ENCODE measurements at places on chromosomes 2 and 18.

GRCh38 chr18:2148823-2149222, 422.5 kb downstream of the METTL4 start:
- no peaks in the 10 kb centered on the region for H3K27me3 ChIP-seq
- no peak for DNase-seq
- H3K4me3 ChIP-seq: no peak overlapping the region

GRCh38 chr2:206561962-206562361, 80.3 kb upstream of the FAM237A start:
- H3K4me1 ChIP-seq: peaks cover 6% of the 10 kb centered on the region
- no peak overlapping the region for H3K27ac ChIP-seq
- no peaks in the 10 kb centered on the region for H3K36me3 ChIP-seq
- no peak for DNase-seq
- no peaks in the 10 kb centered on the region for H3K27me3 ChIP-seq
- H3K4me3 ChIP-seq: no peak overlapping the region

- no peak for DNase-seq
- no peak overlapping the region for H3K4me3 ChIP-seq
- H3K27me3 ChIP-seq: no peaks in the 10 kb centered on the region
- no peaks in the 10 kb centered on the region for H3K36me3 ChIP-seq
- H3K4me1 ChIP-seq: no peaks in the 10 kb centered on the region
- no peak overlapping the region for H3K27ac ChIP-seq
Measured at GRCh38 chr2:181859803-181860202, 31.7 kb upstream of the ITPRID2 start.

DNA sequence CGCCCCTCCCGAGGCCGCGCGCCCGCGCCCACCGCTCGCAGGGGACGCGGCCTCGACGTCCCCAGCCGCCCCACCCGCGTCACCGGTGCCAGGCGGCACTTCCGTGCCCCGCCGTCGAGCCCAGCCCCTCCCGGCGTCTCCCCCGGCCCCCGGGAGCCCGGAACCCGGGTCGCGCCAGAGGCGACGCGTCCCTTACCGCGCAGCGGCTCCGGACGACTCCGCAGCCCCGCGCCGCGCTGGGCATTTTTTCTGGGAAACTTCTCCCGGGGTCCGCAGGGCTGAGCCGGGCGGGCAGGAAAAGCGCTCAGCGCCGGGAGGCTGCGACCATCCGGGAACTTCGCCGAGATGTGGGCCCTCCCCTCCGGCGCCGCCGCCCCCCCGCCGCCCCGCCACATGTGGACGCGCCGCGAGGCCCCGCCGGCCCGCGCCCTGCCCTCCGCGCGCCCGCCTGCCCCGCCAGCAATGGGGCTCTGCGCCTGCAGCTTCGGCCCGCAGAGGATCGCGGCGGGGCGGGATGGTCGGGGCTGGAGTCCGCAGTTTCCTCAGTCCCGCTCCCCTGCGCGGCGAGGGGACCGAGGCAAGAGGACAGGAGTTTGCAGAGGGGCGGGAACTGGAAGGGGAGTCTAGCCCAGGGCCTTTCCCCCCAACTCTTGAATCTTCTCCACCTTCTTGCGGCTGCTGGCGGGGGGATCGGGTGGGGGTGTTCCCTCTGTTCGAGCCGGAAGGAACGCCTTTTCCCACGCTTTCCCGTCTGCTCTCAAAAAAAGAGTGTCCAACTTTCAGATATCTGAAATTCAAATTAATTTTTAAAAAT, 81.5 kb downstream of the CHRNA1 start:
- peak overlapping the region; percentile 96 for H3K27ac ChIP-seq
- peak; percentile 66 for DNase-seq
- peak overlapping the region; percentile 91 for H3K4me3 ChIP-seq
- H3K27me3 ChIP-seq: no peaks in the 10 kb centered on the region

DNA sequence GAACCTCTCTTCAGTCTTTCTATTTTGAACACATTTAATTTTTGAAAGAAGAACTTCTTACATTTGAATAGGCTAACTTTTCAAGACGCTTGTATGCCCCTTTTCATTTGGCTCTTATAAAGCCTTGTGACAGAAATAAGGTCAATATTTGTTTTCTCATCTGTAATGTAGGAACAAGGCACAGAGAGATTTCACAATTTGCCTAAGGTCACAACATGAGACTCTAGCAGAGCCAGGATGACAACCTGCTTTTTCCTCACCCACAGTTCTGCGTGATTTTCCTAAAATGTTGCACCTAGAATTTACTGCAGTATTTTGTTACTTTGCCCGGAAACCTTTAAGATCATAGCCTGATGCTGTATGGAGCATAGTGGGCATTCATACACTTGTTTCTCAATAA, 67.4 kb downstream of the TXNL1 start:
- peaks cover 4% of the 10 kb centered on the region for H3K27me3 ChIP-seq
- no peaks in the 10 kb centered on the region for H3K36me3 ChIP-seq
- H3K4me1 ChIP-seq: no peaks in the 10 kb centered on the region

DNA sequence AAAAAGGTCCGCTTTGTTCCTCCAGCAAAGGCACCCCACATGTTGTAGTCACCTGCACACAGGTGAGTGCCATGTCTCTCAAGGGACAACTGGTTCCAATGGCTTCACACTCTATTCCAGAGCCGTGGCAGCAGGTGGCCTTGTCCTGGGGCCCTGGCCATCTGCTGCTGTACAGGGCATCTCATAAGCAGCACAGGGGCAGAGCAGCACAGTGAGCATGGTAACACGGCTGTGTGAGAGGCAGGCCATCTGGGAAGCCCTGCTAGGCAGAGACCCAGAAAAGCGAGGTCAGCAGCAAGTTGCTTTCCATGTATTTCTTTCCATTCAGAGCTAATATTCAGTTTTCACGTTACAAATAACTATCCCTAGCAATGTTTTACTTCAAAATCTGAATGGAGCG, 54.7 kb downstream of the CMPK2 start:
- no peaks in the 10 kb centered on the region for H3K4me1 ChIP-seq
- no peak for DNase-seq
- no peaks in the 10 kb centered on the region for H3K36me3 ChIP-seq

DNA sequence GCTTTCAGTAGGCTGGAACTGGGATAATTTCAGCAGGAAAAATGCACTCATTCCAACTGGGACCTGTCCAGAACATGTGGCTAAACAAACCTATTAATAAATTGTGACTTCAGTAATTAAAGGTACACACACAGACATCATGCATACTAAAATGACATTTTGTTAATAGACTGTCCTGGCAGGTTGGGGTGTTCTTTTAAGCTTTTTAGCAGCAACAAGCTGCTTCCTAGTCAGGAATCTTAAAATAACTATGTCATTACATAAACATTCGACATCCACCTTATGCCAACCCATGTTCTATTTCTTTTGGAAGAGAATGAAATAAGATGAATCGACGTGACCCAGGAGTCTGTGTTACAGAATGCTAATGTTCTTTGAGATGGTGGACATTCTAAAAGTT, 435.7 kb downstream of the TXNL1 start:
- H3K27ac ChIP-seq: no peak overlapping the region
- DNase-seq: no peak
- no peaks in the 10 kb centered on the region for H3K36me3 ChIP-seq
- H3K4me3 ChIP-seq: no peak overlapping the region
- H3K27me3 ChIP-seq: no peaks in the 10 kb centered on the region

DNA sequence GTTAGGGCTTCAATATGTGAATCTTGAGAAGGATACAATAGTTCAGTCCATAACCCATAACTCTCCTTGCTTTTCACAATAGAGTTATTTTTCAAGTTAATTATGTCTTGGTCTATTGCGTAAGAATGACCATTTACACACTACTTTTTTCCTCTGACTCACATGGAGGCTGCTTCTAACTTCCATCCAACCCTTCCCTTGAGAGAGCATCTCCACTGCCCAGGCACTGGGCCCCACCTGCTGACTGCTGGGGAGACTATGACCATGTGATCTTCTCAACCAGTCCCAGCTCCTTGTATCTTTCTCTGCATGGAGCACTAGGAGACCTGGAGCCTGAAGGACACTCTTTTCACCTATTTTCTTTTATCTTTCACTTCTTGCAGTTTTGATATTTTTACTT, 251.5 kb downstream of the GPD2 start:
- H3K27ac ChIP-seq: no peak overlapping the region
- H3K4me1 ChIP-seq: no peaks in the 10 kb centered on the region
- DNase-seq: no peak

DNA sequence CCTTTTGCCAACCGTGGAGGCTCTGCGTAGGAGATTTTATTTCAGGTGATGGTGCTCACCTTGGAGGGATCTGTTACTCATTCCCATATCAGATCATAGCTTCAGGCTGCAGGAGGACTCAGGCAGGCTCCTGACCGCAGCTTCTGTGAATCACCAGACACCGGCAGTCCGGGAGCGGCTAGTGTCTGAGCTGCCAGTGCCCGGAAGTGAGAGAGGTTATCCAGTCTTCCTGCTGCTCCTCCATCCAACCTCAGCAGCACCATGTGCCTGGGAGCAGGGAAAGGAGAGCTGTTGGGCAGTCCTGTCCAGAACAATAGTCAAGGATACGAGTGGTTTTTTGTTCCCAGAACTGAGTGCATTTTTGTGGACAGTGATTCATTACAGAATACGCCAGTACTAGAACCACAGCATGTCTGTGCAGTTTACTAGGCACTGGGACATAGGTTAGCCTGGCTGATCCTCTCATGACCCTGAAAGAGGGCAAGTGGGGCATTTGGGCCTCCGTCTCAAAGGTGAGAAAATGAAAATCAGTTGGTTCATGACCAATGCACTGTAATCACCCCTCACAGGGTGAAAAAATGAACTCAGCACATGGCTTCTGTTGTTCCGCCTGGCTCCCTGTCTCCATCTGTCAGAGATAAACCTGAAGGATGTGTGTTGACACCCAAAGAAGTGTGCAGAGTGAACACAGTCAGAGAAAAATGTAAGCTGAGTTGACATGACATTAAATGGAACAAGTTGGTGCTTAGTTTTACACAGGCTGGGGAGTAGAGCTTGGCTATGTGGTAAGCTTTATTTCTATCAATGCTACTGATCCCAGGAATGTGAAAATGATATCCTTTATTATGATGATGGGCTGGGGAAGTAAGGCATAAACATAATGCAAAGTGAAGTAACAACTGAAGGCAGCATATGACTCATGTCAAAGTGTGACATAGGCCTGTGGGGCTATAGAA, 12.2 kb downstream of the FHOD3 start:
- DNase-seq: no peak
- H3K36me3 ChIP-seq: no peaks in the 10 kb centered on the region
- no peak overlapping the region for H3K27ac ChIP-seq
- no peaks in the 10 kb centered on the region for H3K4me1 ChIP-seq
- H3K27me3 ChIP-seq: peaks cover 38% of the 10 kb centered on the region

- H3K27me3 ChIP-seq: peaks cover 4% of the 10 kb centered on the region
- DNase-seq: no peak
- H3K4me3 ChIP-seq: no peak overlapping the region
- no peaks in the 10 kb centered on the region for H3K4me1 ChIP-seq
- no peaks in the 10 kb centered on the region for H3K36me3 ChIP-seq
Measured at GRCh38 chr2:196444442-196444841, 195.1 kb upstream of the CCDC150 start.

- H3K4me1 ChIP-seq: peaks cover 2% of the 10 kb centered on the region
- H3K36me3 ChIP-seq: no peaks in the 10 kb centered on the region
- H3K27me3 ChIP-seq: peaks cover 3% of the 10 kb centered on the region
- H3K4me3 ChIP-seq: no peak overlapping the region
Measured at GRCh38 chr18:62023536-62023935, 130.7 kb upstream of the RNF152 start.

DNA sequence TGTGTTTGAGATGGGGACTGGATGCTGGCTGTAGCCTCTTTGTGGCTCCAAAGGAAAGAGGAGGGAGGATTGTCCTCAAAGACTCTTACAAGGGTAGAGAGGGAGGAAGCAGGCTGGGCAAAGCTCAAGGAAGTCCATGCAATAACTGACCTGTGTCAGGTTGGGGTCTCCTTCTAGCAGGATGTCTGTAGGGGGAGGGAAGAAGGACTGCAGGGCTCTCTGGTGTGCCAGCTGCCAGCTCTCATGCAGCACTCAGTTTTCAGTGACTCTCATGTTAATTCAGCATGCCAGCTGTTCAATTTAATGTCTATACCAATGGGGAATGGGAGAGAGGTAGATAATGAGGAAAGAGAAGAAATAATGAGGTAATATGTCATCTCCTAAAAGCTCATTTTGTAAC, 85.3 kb upstream of the RANBP2 start:
- peaks cover 6% of the 10 kb centered on the region for H3K36me3 ChIP-seq
- no peak overlapping the region for H3K4me3 ChIP-seq
- DNase-seq: no peak

GRCh38 chr2:52253416-52253980, 1221.6 kb upstream of the NRXN1 start:
- H3K4me1 ChIP-seq: no peaks in the 10 kb centered on the region
- no peaks in the 10 kb centered on the region for H3K27me3 ChIP-seq
- H3K4me3 ChIP-seq: no peak overlapping the region
- no peak for DNase-seq

DNA sequence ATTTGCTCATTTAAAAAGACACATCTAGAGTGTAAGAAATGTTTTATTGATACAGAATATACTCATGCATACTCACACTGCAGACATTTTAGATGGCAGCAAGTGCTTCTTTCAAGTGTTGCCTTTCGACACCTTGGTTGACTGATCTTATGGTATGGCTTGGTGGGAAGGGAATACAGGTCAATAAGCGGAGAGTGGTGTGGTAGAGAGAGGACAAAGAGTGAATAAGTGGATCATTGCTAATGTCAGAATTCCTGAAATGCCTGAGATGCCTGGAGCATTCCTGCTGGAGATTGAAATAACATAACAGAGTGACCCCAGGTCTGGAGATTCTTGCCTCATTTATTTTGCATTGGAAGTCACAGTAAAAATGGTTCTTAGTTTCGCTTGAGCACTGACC, 76.7 kb downstream of the RND3 start:
- H3K4me3 ChIP-seq: no peak overlapping the region
- DNase-seq: no peak
- no peak overlapping the region for H3K27ac ChIP-seq
- no peaks in the 10 kb centered on the region for H3K27me3 ChIP-seq
- H3K4me1 ChIP-seq: no peaks in the 10 kb centered on the region

GRCh38 chr2:42843131-42843530, 50.7 kb upstream of the HAAO start:
- no peaks in the 10 kb centered on the region for H3K4me1 ChIP-seq
- no peak overlapping the region for H3K4me3 ChIP-seq
- H3K36me3 ChIP-seq: no peaks in the 10 kb centered on the region

DNA sequence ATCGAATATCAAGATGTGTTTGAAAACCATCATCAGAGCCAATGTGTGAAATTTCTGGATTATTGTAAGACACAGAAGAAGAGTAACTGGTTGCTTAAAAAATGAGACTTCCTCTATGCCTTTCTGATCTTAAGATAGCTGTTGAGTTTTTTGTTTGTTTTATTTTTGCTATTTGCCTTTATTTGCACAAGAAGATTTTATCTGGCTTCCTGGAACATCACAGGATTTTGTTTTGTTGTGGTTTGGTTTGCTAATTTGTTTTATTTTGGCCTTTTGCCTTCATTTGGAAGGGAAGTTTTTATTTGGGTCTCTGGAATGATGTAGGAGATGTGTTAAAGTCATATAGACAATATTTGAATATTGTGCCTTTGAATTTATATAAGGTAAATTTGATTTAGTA, 3.9 kb upstream of the CYTIP start:
- peak overlapping the region; percentile 81 for H3K27ac ChIP-seq
- peaks cover 54% of the 10 kb centered on the region for H3K4me1 ChIP-seq
- H3K36me3 ChIP-seq: peaks cover 13% of the 10 kb centered on the region

GRCh38 chr18:58756148-58756547, 84.9 kb downstream of the MALT1 start:
- no peak overlapping the region for H3K4me3 ChIP-seq
- H3K36me3 ChIP-seq: peaks cover 4% of the 10 kb centered on the region
- H3K27ac ChIP-seq: no peak overlapping the region
- DNase-seq: no peak
- H3K27me3 ChIP-seq: peaks cover 9% of the 10 kb centered on the region

Data from activated naive CD8-positive, alpha-beta T cell treated with anti-CD3 and anti-CD28 coated beads for 36 hours (primary cell).